GM18507 (cell line): ENCODE measurements at places on chromosomes 7 and 10.

GRCh38 chr10:12705943-12706342 is 295.6 kb downstream of the CCDC3 start:
- DNase-seq: no peak

- DNase-seq: no peak
Measured at GRCh38 chr10:103896225-103896624, 21.8 kb downstream of the STN1 start.

GRCh38 chr7:27345164-27345887 is 102.7 kb downstream of the EVX1 start:
- no peak for DNase-seq

DNA sequence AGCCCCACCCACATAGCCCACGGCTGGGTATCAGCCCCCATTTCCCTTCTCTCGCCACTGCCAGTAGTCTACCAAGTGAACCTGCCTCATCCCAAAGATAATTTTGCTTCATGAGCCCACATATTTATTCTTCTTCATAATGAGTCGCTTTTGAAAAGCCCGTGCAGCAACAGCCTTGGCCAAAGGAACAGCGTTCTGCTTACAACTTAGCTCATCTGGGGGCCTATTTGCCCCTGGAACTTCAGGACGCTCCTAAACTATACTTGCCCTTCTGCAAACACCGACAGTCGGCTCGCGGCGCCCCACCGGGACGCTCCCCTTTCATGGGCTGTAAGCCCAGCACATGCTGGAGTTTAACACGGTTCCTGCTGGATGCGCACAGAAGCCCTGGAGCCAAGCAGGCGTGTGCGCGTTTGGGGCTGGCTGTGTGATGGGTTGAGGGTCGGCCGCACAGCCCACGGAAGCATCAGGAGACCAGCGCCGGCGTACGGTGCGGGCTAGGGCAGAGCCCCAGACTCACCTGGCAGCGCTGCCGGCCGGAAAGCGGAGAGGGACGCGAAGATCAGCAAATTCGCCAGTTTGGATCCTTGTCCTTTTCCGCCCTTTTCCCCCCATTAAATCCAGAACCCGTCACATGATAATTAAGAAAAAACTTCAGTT is 370 bp downstream of the TMEM60 start:
- no peak for DNase-seq

- no peak for DNase-seq
Measured at GRCh38 chr7:81526971-81527370, 242.9 kb downstream of the HGF start.

DNA sequence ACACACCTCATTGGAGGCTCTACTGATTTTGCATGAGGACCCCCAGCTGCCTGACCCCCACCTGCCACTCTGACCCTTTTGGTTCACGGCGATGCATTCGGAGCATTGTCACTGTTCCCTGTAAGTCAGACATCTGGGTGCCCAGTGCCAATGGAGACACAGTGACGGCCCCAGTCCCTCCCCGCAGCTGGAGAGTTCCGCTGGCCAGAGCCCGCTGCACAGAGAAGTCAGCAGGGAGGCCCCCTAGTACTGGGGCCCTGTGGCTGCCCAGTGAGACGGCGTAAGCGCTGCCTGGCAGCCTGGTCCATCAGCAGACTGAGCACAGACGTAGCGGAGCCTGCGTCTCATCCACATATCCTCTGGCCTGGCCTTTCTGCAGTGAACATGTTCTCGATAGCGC is 77.5 kb downstream of the NKX6-2 start:
- no peak for DNase-seq

DNA sequence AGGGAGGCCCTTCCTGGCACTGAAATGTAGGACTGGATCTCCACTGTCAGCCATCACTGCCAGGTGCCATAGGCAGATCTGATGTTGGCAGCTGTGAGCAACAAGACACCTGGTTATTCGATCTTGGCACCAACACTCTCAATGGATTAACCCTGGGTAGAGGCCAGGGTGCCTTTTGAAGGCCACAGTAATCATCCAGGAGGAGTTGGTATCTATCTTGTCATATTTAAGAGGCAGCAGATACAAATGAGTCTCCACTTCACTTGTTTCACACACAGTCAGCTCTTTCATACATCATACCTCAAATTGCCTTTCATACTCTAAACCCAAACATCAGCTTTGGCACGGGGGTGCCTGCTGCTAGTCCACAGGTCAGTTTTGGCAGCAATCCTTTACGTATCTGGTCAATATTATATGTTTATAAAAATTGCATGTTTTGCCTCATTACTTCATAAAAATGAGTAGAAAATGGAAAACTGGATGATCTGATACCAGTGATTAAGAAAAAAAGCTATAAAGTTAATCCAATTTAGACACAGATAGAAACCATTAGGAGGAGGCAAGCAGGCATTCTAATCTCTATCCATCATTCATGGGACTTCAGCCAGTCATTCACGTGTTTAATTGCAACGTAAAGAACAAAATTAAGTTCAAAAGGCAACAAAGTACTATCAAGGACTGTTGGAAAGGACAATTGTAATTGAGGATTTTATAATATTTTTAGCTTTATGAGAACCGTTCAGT is 12.7 kb upstream of the CACUL1 start:
- no peak for DNase-seq

DNA sequence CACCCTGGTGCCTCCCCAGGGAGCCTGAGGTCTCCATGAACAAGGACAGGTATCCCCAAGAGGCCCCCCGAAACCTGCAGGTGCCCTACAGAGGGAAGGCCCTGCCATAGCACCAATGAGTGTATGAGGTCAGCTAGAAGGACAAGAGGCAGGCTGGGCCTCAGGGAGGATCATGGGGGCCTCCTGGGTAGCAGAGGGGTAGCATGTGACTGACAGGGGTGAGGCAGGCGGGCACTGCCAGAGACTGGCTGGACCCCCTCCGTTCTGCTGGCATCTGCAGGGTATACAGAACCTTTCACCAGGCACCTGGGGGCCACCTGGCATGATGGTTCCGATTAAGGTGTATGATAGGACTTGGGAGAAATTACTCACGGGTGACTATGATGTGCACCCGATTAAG is 79.2 kb upstream of the KCTD7 start:
- no peak for DNase-seq

GRCh38 chr7:84700563-84701370 is 486.1 kb downstream of the SEMA3D start:
- no peak for DNase-seq

DNA sequence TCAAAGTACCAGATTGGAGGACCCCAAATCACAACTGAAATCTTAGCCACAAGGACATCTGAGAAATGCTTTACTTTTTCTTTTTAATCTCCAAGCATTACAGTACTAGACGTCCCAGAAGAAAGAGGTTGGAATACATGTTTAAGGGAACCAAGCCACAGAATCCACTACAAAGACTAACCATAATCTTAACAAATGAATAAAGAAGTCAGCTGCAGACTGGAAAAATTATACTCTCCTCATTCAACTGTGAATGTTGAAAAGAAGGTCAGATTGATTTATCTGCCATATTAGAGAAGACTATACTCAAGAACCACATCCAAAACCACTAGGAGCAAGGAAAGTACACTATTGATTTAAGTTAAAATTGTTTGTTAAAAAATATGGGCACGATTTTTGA is 102.1 kb upstream of the ABCB5 start:
- DNase-seq: no peak

GRCh38 chr7:21149809-21150208 is 278.1 kb upstream of the SP4 start:
- no peak for DNase-seq

DNA sequence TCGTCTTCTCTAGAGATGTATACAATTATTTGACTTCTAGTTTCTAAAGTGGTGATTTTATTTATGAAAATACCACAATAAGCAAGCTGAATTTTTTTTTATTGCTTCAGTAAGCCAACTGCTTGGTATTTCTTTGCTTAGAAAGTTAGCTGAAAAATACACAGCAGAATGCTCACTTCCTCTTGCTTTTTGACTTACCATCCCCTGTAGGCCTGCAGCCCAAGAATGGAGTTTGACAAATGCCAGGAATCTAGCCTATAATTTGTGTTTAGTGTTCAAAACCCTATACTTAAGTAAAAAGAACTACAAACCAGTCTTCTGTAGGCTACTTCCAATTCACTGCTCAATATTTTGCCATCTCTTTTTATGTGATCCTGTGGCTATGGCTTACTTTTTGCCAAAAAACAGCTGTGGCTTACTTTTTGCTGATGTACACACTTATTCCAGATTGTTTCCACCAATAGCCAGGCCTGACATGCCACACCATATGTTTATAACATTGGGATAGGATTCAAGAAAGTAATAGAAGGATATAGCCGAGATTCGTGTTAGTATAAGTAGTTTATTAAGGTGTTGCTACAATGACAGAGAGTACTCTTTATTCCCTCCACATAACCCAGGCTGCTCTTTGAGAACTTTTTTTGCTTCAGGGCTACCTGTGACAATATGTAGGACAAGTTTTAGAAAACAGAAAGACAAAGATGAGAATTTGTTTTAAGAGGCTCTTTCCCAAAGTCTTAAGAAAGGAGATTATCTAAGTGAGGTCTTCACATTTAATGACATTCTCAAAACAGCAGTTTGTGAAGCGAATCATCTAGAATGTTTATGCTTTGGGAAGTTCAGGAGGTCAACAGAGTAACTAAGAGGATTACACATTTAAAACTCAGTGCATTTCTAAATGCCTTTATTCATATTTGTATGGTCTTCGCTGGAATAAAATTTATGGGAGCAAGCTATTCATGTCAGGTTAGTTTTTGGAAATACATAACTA is 263.9 kb upstream of the FZD1 start:
- no peak for DNase-seq

DNA sequence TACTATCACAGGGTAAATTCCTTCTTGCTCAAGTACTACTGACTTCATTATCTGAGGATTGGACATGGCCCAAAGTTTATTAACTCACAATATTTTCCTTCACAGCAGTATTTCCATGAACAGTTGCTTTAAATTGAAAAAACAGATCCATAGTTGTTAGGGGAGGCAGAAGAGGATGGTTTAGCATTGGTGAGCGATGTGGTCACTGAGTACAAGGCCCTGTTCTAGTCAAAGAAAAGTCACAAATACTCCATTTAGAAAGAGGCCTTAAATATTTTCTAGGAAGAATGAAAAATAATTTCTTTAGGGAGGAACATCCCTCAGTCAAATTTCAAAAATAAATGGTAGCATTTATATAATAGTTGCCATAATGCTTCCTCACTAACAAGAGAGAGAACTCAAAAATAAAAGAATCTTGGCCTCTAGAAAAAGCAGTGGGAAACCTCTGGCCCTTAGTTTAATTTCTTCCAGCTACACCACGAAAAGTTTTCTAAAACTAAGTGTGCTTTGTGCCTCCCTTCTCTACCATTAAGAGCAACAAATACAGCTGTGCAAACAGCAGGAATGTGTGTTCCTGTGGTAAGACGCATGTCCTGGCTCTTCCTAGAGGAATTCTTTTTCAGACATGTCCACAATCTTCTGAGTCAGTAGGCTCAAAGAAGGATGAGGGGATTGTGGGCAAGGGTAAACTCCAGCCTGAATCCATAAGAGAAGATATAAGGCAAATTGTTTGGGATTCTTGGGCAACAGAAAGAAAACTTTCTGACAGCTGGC is 105.7 kb downstream of the HOXA1 start:
- no peak for DNase-seq

GRCh38 chr7:55097100-55097499 is 78.3 kb downstream of the EGFR start:
- no peak for DNase-seq

DNA sequence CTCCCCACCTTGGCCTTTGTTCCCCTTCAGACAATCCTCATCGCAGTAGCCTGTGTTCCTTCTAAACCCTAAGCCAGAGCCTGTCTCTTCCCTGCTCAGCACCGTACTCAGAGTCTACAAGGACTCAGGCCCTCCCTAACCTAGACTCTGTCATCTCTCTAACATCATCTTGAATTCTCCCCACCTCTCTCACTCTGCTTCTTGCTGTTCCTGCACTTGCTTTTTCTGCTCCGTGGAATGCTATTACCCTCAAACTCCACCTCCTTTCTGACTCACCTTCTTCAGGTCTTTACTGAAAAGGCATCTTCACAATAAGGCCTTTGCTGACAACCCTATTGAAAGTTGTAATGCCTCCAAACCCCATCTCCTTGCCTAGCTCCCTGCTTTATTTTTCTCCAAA is 141.0 kb downstream of the DKK1 start:
- DNase-seq: no peak

- no peak for DNase-seq
Measured at GRCh38 chr7:72386118-72386517, 26.0 kb downstream of the CALN1 start.

DNA sequence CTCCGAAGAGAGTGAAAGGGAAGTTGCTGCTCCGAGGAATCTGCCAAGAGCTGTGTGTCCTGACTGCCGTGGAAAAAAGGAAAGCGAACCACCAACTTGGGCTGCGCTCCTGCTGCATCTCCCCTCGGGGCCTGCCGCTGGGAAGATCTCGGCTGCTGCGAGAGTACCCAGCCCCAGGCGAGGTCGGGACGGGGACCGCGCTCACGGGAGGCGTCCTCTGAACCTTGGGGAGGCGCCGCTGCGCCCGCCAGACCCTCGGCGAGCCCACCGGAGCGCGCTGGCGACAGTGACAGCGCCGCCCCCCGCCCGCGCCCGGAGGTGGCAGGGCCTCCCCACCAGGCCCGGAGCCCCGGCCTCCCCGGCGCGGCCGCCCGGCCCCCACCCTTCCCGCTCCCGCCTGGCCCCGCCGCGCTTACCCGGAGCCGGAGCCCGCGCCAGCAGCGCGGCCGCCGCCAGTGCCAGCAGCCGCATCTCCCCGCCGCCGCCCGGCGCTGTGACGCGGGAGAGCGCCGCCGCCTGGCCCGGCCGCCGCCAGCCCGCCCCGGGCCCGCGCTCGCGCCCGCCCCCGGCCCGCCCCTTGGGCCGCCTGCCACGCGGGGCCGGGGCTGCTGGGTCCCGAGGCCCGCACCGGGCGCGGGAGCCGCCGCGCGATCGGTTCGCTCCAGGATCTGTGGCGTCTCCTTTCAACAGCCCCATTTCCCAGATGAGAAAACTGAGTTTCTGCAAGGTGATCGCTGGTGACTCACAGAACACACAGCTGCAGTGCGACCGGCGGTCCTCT is at the start of gene VSTM4:
VSTM4 (minus strand) TSS at position 508 of the 781 bp plus-strand sequence; CDS start at position 471, 37 bp downstream.
- DNase-seq: no peak

DNA sequence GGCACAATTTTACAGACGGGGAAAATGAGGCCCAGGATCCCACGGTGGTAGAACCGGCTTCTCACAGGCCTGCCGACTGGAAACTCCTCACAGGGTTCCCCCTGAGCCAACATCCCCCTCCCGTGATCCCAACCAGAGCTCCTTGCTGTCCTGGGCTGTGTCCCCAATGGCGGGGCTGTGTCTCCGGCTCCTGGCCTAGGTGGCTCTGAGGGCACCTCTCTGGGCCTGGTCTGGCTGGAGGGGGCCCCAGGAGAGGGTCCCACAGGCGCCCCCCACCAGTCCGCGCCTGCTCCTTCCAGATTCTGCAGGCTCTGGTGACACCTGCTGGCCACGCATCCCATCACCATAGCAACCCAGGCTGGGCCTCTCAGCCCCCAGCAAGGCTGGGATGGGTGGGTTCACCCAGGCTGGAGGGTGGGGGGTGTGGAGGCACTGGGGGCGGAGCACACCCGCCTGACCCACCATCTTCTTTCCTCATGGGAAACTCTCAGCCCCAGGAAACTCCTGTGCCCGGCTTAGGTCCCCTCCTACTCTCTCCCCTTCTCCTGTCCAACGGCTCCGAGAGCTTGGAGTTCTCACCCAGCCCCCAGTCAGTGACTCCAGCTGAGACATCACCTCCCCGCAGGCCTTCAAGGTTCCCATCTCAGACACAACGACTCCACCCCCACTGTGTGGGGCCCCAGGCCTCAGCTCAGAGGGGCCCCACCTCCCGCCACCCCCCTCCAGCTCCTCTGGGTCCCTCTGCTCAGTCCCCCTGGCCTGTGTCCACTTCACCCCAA is 27.1 kb upstream of the TNRC18 start:
- DNase-seq: no peak
